ENCODE measurements at places on chromosomes 5 and 9. TPM values are rescaled to one million over a fixed set of nuclear protein-coding genes. Genes with fewer than 3 reads are reported as not detected.

Gene PCDHA3
- total RNA-seq = 4.6 TPM

Gene SHROOM1
- total RNA-seq = 5.2 TPM

Gene CDO1
- 64.5 TPM for total RNA-seq

Gene ANXA2R
- total RNA-seq = 1.8 TPM

Gene HINT2
- total RNA-seq = 17.0 TPM

Gene IRX1
- 13.0 TPM for total RNA-seq

Gene PCDHB10
- total RNA-seq = 12.9 TPM

Gene CSF1R
- 22.4 TPM for total RNA-seq

Gene ZBTB5
- total RNA-seq = 31.8 TPM

Gene ADGRD2
- total RNA-seq = not detected

Gene UBTD2
- total RNA-seq = 64.2 TPM

Gene LCN15
- total RNA-seq = not detected

Gene CATSPER3
- not detected for total RNA-seq

Gene IFNA1
- total RNA-seq = not detected

Gene AQP7
- not detected for total RNA-seq

Gene RIC1
- 54.0 TPM for total RNA-seq

Gene FRRS1L
- 28.0 TPM for total RNA-seq

Gene PCDHA7
- 3.6 TPM for total RNA-seq

Gene IGIP
- total RNA-seq = 14.5 TPM

Gene SLC25A2
- not detected for total RNA-seq

Gene MED27
- 17.1 TPM for total RNA-seq

Gene TRIP13
- total RNA-seq = 3.1 TPM

Gene MAN1B1
- total RNA-seq = 59.0 TPM

Gene LYSMD3
- 33.8 TPM for total RNA-seq

Gene PCDHB14
- total RNA-seq = 13.5 TPM

Gene IL4
- not detected for total RNA-seq

Gene FBP2
- total RNA-seq = 1.0 TPM

Gene CD72
- 2.5 TPM for total RNA-seq

Gene KCNV2
- total RNA-seq = 134 TPM

Gene STOM
- total RNA-seq = 100 TPM

Gene IRX4
- 0.55 TPM for total RNA-seq

Gene TMEM232
- 11.8 TPM for total RNA-seq

All from camera-type eye (tissue), 1 donor.